SIG-M5 (cell line): ENCODE measurements at places on chromosomes 2 and 18.

GRCh38 chr18:64806232-64806631 lies 657.3 kb upstream of the LINC00305 start:
- no peak for DNase-seq

GRCh38 chr18:71194438-71194837 lies 905.6 kb downstream of the SOCS6 start:
- DNase-seq, result no peak

- DNase-seq, result no peak
Measured at GRCh38 chr2:178947006-178947405, 102.9 kb downstream of the CCDC141 start.

DNA sequence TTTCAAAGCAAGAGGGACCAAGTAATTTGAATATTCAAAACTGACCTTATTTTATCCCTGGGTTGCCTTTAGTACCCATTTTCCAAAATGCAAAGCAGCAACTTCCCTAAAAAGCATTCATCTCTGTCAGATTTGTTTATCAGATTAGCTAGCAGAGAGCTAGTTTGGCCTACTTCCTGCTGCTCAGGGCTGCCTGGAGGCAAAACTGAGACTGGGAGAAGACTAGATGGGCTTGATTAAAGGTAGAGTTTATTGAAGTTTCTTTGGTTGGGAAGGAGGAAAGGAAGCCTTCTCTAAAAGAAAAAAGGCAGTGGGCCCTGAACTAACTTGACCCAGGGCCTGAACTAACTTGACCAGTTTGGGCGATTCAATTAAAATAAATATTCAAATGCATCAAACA lies 426.1 kb upstream of the FAM98A start:
- no peak for DNase-seq

- no peak for DNase-seq
Measured at GRCh38 chr2:150387586-150388288, 99.7 kb downstream of the RND3 start.
